Activated CD4-positive, alpha-beta T cell treated with anti-CD3 and anti-CD28 coated beads, Interleukin-2, Interleukin-4, amounts not matched to agents 100 ng/mL and 50 ng/mL, durations not matched to agents 16 hours and 8 hours (primary cell): ENCODE measurements at places on chromosomes 4 and X.

DNA sequence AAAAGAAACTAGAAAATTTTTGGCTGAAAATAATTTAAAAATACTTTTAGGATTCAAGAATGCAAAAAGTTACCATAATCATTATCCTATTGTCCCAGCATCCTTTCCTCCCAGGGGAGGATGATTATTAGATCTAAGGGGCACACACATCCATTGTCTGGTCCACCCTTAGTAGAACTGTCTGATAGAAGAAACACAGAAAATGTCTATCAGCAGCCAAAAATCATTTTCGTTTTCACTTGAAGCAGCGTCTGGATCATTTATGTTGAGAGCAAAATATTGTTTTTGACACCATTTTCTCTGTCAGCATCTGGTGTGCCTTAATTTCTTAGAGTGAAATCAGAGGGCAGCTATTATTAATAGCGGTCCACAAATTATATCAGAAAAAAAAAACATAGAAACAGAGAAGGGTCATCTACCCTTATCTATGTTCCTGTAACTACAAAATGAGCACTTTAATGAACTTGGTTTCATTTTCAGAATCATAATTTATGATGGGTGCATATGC lies 446.3 kb downstream of the TRAM1L1 start:
- no peak for DNase-seq

DNA sequence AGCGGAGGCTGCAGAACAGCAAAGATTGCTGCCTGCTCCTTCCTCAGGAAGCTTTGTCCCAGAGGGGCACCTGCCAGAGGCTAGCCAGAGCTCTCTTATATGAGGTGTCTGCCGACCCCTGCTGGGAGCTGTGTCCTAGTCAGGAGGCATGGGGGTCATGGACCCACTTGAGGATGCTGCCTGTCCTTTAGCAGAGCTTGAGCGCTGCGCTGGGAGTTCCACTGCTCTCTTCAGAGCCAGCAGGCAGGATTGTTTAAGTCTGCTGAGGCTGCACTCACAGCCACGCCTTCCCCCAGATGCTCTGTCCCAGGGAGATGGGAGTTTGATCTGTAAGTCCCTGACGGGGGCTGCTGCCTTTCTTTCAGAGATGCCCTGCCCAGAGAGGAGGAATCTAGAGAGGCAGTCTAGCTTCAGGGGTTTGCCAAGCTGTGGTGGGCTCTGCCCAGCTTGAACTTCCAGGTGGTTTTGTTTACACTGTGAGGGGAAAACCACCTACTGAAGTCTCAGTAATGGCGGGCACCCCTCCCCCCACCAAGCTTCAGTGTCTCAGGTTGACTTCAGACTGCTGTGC lies 10.9 kb downstream of the DCK start:
- peak; percentile 28 for DNase-seq

DNA sequence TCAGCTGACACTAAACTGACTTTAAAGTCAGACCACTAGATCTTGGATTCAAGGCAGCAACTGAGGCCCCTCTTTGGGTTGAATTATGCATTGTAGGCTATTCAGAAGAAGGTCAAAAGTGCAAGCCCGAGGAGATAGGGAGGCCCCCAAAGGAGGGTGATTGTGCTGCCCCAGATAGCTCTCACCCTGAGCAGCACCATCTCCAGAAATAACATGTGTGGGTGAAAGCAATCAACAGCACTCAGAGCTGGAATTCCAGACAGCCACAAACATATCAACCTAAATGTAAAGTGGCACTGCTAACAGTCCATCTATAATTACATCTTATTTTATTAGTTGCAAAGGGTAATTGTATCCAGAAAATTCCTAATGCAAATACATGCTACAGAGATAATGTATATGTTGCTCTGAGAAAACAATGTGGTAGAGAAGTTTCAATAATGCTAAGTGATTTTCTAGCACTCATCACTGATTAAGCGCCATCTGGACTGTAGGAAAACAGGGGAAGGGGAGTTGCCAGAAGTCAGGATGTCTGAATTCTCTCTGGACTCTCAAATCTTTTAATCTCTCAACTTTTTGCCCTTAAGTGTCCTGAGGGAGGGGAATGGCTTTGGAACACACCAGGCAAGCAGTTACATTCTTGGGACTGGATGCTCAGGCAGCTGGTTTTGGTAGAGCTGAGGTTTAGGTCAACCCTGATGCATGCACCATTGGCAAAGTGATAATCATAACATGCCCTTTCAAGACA lies 61.8 kb upstream of the SFRP2 start:
- DNase-seq, result no peak

- peak; percentile 4 for DNase-seq
Observed at GRCh38 chr4:189659287-189659686, 281.4 kb upstream of the FRG1 start.

DNA sequence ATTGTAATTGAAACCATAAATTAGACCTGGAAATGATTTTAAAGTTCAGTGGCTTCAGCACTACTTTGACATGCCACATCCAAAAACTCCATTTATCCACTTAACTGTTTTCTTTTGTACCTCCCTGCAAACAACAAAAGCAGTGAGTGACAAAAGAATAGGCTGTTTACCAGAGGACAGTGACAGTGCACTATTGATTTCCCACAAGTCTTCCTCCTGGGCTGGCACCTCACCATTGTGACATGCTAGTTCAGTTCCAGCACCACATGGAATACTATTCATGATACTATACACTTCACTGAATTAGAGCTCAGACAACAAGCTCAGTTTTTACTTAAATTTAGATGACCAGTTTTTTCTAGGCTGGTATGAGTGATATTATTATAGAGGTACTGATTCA lies 29.3 kb downstream of the MOSPD2 start:
- no peak for DNase-seq
